ENCODE measurements at places on chromosomes 16 and 17. TPM values are rescaled to one million over a fixed set of nuclear protein-coding genes. Genes with fewer than 3 reads are reported as not detected.

The PHF23 gene
- 54.7 TPM for total RNA-seq

The BEAN1 gene
- 0.97 TPM for total RNA-seq

The RNF135 gene
- total RNA-seq: 16.9 TPM

DNA sequence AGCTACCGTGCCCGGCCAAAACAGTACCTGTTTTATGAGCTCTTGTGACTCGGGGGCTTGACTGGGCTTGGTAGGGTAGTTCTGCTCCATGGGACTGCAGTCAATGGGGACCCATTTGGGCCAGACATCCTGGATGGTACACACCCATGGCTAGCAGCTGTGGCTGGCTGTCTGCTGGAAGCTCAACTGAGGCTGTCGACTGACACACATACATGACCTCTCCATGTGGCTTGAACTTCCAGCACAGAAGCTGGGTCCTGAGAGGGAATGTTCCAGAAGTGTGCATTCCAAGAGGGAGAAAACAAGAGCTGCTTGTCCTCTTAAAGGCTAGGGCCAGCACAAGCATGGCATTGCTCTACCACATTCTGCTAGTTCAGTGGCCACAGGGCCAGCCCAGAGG is 14.9 kb upstream of the NKD1 start:
- H3K4me3 ChIP-seq: no peak overlapping the region
- DNase-seq: peak; percentile 56
- H3K36me3 ChIP-seq: no peaks in the 10 kb centered on the region
- peaks cover 3% of the 10 kb centered on the region for H3K27me3 ChIP-seq
- no peak overlapping the region for H3K27ac ChIP-seq
- no peaks in the 10 kb centered on the region for H3K4me1 ChIP-seq

DNA sequence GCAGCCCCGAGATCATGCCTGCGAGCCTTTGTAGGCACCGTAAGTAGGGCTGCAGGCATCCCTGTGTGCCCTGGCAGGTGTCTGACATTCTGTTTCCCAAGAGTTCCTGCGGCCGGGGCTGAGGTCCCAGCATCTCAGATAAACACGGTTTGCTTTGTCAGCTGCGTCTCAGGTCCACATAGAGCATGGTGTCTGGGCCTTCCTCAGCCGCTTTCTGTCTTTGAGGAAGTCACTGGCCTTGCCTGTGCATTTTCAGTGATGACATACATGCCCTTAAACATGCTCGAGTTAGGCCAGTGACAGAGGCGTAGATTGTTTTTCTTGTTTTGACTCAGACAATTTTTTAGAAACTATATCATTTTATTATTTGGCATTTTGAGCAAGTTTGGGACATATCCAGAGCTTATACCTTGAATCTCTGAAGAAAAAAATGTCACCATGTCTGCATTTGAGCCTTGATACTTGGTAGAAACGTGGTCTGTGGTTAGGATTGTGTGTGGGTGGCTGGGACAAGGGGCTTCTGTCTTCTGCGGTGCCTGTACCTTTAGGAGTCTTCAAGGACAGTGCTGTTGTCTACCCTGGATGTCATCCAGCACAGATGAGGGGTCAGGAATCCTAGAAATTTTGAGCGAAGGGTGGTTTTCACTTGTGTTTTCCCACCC is 105.8 kb downstream of the SNX29 start:
- DNase-seq: no peak
- peaks cover 20% of the 10 kb centered on the region for H3K36me3 ChIP-seq
- no peaks in the 10 kb centered on the region for H3K27me3 ChIP-seq
- H3K4me1 ChIP-seq: no peaks in the 10 kb centered on the region
- H3K4me3 ChIP-seq: no peak overlapping the region
